ENCODE measurements at places on chromosomes 6 and 20.
A peak's percentile ranks its signal among the peaks of the same experiment; 100 is the strongest.

DNA sequence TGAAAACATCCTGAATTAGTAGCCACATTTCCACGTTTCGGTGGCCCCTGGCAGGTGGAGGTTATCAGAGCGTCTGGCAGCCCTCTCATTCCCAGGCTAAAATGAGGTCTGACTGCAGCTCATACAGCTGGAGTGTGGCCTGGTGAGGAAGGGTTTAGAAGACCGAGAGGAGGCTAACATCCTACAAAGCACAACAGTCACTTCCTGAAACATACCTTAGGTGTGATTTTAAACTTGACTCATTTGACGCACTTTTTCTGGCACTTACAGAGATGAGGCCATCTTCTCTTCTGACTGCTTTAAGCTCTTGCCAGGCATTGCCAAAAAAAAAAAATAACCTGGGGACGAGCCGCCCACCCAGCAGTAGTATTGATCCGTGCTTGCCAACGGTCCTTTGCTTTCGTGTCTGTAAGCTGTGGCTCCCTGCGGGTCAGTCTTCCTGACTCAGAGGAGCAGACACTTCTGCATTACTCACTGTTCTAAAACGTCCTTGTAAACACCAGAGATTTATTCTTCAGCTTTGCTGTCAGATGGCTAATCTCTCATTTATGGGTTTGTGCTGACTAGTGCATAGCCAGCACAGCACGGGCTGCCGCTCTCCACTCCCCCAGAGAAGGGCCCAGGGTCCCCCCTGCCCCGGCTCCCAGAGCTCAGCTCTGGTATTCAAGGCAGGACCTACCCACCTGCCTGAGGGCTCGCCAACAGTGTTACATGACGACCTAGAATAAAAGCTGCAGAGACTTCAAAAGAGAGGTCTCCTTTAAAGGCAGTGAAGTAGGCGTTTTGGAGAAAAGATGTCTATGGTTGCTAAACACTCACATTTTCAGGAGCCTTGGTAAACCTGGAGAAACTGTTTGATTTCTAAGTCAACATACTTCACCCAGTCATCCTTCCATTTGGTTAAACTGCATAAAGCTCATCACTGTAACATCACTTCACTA, 78.5 kb upstream of the FRMD1 start:
- DNase-seq = no peak

DNA sequence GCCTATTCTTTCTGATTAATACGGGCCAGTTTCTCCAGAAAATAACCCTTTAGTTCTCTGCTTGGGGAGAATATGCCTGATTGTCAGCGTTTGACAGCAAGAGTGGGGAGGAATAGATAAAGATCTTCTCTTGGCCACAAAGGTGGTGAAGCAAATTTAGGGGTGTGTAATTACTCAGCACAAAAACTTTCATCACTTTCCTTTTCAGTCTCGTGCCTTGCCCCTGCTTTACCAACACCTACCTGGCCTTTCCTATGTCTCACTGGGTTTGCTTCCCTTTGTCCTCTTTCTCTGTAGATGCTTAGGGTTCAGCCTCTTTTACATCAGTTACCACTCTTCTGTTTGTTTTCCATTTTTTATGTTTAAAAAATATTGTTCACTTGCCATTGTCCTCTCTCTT, 99.2 kb downstream of the MCHR2 start:
- DNase-seq = no peak

DNA sequence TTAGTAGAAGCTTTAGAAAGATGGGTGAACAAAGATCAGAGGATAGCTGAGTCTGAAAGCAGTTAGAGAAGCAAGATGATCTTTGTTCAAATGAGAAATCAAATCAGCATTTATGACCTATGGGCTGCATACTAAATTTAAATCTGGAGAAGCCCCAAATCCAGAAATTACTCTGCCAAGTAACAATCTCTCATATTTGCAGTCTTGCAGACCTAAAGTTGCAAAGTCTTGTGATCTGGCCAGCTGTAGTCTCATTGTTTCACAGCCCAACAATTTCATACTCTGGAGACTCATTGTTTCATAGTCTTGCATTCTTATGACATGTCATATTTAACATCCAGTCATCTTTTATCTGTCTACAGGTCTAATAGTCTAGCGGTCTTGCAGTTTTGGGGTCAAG, 364.9 kb upstream of the RSPO3 start:
- no peak for DNase-seq

GRCh38 chr6:4902363-4902762, 101.5 kb downstream of the RPP40 start:
- no peak for DNase-seq

DNA sequence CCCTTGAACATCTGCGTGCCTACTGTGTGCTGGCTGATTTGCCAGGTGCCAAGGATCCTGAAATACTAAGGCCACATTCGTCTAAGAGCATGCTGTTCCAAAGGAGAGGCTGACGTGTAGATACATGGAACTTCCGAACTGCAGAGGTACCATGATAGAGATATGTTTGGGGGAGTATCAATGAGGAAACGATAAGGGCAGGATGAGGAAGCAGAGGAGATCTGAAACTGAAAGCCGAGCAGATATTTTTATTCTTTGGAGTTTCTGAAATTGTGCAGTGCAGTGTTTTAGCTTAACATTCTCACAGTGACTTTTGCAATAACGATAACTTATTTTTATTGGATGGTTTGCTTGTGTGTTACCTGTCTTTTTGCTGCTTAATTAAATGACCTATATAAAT, 24.3 kb downstream of the BMP6 start:
- no peak for DNase-seq

DNA sequence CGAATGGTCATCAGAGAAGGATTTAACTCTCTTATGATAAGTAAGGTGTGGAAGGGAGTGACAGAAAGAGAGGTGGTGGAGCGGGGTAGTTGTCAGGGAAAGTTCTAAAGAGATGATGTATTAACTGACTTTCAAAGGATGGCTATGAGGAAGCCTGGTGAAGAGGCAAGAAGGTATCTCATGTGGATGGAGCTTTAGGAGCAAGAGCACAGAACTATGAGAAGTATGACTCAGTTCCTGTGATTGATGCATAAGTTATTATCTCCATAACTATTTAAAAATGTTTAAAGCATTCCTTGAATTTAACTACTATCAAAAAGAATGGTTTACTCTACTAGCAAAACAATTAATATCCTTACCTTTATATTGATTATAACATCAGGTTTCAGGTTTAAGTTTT, 28.8 kb downstream of the AK9 start:
- no peak for DNase-seq

GRCh38 chr6:46684771-46685170, 2.9 kb upstream of the TDRD6 start:
- DNase-seq = no peak

DNA sequence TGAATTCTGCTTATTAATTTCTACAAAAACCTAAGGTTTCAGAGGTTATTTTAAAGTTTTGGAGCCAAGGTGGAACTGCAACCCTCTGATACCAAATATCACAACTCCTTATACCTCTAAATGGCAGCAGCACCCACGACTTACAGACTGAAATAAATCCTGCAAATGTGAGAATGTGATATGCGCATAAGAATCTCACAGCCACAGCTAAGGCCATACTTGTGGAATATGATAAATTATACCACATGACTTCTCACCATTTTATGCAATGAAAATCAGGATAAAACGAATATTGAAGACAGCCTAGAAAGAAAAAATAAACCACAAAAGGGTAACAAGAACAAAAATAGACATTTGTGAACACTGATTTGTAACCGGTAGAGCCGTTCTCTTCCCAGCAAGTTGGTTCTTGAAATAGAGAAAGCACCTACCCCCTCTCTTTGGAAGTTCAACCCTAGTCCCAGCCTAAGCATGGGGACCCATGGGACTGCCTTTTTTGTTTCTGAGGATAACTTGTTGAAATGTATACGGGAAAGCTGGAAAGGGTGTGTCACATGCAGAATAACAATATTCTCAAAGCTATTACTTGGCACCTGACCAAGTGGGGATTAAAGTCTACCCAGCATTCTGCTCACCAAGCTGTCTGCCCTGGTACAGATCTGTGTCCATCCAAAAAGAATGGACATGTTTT, 47.1 kb upstream of the MCM9 start:
- peak; percentile 56 for DNase-seq

- no peak for DNase-seq
Measured at GRCh38 chr6:139112146-139112545, 22.7 kb upstream of the HECA start.

DNA sequence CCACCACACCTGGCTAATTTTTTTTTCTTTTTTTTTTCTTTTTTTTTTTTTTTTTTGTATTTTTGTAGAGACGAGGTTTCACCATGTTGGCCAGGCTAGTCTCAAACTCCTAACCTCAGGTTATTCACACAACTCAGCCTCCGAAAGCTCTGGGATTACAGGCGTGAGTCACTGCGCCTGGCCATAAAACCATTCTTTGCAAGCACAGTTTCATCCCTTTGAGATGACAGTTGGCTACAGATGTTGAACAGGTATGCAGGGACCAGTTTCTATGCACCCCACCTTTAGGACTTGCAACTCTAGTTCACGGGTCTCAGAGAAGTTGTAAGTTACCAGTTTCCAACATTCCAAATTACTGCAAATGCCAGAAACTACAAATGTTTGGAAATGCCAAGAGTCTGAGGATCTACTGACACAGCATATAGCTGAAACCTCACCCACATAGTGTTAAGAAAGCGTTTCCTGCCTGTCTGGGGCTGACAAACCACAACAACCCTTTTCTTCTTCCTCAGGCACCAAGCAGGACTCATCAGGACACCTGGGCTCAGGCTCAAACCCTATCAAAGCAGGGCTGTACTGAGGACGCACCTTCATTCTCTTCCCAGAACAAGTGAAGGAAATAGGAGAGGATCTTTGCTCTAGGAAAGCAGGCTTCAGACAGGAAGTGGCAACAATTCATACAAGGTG, 22.9 kb downstream of the ARHGAP18 start:
- DNase-seq = no peak

DNA sequence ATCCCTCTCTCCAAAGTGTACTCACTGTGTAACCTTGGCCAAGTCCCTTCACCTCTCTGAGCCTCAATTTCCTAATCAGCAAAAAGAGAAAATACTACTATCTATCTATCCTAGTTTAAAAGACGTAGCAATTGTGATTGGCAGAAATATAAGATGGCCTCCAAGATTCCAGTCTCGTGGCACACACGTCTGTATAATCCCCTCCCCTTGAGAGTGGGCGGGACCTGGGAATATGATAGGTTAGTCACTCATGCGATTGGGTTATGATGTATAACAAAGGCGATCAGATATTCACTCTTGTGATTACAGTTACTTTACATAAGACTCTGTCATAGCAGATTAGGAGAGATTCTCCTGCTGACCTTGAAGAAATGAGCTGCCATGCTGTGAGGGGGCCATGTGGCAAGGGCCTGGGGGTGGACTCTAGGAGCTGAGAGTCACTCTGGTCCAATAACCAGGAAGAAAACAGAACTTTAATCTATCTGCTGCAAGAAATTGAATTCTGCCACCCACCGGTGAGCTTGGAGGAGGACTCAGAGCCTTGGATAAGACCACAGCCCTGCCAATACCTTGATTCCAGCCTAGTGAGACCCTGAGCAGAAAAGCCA, 6.0 kb downstream of the CPNE5 start:
- no peak for DNase-seq

GRCh38 chr20:49270177-49270576, 7.7 kb downstream of the ZNFX1 start:
- DNase-seq = no peak

DNA sequence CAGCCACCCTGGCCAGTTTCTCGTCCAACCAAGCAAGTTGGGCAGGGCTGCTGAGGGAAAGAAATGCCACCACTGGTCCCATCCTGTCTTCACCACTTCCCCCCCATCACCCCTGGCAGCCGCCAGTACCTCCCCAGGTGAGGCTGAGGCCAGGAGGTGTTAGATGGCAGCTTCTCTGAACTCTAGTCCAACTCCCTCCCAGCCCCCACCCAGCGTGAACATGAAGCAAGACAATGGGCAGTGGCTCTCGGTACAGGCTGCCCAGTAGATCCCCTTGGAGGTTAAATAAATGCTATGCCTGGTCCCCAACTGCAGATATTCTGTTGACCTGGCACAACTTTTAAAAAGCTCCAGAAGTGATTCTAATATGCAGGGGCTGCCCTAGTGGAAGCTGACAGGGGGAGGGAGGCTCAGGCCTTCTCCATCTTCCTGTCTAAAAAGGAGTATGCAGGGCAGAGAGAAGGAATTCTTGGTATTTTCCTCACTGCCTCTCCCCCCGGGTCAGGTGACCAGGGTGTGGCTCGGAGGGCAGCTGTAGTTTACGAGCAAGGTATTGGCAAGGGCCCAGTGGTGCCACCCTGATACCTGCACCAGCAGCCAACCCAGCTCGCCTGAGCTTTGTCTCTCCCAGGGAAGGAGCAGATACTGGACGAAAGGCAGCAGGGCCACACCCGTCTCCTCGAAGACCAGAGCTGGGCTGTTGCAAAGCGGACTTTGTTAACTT, 25.7 kb downstream of the KCNK5 start:
- DNase-seq = no peak

GRCh38 chr20:53592992-53593465, 610 bp downstream of the ZNF217 start:
- DNase-seq = peak; percentile 45

DNA sequence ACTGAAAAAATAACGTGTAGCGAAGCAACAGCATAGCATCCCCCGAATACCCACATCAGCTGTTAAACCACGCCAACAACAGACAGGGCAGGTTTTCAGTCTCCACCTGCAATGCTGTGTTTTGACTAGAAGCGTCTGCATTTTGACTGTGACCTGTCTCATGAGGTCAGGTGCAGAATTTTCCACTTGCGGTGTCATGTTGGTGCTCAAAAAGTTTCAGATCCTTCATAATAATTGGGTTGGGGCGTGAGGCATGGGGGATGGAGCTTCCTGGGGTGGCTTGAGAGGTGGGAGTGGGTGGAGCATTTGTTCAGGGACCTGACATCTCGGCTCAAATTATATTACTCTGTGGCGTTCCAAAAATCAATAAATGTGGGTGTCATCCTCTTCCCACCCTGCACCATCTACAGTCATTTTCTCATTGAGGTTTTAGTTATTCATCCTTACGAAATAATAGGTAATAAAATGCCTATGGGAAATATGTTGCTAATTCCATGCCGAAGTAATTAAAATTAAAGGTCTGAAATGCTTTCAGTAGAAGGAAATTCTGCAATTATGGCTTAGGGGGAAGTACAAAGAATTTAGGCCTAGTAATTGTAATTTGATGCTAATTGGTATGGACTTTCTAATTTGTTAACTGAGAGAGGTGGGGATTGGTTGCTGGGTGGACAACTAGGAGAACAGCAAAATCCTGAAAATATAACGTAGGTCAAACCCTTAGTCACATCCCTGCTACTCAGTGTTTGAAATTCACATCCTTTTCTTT, 81.0 kb downstream of the TIAM2 start:
- no peak for DNase-seq

DNA sequence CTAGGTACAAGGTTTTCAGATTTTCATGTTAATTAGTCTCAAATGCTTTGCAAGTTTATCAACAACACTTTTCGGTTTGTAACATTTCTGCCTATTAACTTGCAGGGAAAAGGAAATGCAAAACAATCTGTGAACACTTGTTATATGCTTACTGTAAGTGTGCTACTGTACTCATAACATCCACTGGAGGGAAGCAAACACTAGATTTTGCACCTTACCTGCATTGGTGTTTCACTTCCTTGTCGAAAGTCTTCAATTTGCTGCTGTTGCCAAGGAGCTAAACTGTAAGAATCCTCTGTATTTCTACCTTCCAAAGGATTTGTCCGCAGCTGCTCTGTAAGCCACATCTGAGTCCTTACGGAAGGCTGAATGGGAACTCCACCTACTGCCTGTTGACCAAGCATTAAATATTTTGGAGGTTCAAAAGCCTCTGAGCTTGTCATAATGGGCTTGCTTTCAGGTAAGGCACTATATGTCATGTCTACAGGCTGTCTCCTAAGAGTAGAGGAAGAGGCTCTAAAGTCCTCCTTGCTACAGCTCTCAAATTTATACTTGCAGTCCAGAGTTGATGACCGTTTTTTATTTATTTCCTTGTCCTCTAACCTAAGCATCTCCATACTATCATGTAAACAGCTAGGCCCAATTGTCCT, 17.3 kb downstream of the PLN start:
- peak; percentile 25 for DNase-seq

All from D341Med (cell line).